ENCODE measurements at places on chromosomes 5 and 9.

DNA sequence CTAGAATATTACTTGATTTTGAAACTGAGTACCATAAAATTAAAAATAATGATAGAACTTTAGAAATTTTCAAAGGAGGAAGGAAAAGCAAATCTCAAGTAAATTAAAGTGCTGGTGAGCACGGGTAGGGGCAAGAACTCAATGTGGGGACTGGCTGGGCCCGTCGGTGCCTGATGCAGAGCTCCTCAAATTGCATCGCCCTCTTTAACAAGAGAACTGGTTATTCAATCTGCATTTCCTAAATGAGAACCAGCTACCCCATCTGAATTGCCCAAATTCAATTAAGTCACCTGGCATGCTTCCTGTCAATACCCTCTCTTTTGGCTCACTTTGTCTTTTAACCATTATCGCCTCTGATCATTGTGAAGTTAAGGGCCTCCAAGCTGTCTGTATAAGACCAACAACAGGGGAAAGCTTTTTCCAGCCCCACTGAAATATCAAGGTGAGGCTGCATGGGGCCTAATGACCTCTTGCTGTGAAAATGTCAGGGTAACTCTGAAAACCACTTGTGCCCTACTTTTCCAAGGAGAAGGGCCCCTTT lies 316.7 kb downstream of the SLIT3 start:
- DNase-seq = no peak

GRCh38 chr5:142597546-142598337 lies 88.1 kb downstream of the FGF1 start:
- DNase-seq = no peak

DNA sequence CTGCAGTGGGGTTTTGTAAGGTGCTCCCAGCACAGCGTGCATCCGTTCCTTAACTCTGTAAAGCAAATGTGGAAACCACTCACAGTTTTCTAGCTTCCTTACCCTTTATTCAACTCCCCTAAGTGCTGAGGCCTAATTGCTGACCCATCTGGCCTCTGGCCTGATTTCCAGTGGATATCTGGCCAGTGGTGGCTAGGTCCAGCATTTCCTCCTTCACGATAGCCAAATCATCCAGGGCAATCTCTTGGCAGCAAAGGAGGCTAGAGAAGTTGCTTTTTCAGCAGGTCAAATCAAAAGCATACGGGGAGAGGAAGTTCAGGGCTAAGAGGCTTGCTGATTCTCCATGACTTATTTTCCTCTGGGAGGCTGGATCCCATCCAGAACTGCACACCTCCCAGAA lies 286.3 kb upstream of the VLDLR start:
- DNase-seq = no peak

- peak; percentile 47 for DNase-seq
Observed at GRCh38 chr9:17744786-17745185, 165.9 kb downstream of the SH3GL2 start.

- DNase-seq = no peak
Observed at GRCh38 chr5:119420169-119420568, 32.1 kb upstream of the HSD17B4 start.

GRCh38 chr5:59479086-59479485 lies 414.4 kb downstream of the PDE4D start:
- no peak for DNase-seq

DNA sequence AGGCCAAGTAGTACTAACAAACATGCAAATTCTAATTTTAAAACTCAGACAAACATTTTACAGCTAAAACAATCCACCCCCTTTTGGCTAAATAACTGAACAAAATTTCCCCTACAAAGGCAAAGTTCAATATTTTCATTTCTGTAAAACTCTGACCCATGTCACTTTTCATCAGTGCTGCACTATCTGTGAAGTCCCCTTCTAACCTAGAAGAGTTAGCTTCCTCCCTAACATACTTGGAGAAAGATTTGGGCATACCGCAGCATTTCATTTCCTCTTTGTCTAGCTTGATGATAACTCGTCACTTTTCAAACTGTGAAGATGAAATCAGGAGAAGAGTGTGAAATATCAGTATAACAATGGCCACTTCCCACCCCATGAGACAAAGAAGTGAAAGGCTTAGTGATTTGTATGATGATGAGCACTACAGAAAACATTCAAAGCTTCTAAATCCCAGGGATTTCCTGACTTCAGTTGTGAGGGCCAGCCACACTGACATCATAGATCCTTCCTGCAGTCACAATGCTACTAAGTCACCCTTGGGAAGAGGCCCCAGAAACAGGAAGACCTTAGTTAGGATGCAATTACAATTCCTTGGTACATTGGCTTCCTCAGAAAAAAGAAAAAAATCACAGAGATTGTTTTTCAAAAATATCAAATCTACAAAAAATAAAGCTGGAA lies at the start of gene FAM81B:
Gene FAM81B, plus strand, starts transcription at position 555 of the 681 bp plus-strand sequence. Its CDS starts 24 bp downstream, at position 579.
- no peak for DNase-seq

- no peak for DNase-seq
Observed at GRCh38 chr5:71632168-71632567, 45.0 kb downstream of the MCCC2 start.

DNA sequence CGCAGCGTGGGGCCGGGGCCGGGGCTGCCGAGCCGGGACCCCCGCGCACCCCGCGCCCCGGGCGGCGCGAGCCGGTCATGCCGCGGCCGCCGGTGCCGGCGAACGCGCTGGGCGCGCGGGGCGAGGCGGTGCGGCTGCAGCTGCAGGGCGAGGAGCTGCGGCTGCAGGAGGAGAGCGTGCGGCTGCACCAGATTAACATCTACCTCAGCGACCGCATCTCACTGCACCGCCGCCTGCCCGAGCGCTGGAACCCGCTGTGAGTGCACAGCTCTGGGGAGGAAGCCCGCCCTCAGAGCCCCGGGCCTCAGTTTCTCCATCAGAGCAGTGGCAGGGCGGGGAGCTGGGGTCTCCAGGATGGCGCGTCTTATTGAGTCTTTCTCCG lies 335 bp downstream of the GALNT12 start:
- no peak for DNase-seq

- no peak for DNase-seq
Observed at GRCh38 chr9:74277532-74277931, 219.6 kb upstream of the RORB start.

DNA sequence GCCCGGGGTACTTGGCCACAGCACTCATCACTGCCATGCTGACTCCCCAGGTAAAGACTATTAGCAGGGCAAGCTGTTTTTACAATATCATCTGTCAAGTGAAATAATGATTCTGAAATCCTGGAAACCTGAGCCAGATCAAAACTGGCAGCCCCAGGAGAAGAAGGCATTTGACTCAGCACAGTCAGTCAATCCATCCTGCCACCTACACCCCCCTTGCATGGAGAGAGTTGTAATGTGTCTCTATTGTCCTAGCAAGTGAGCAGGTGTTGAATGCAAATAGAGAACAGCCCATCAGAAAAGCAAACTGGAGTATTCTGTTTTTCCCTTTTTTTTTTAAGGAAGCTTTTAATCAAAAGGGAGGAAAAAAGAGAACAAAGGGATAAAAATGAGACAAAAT lies 291.2 kb downstream of the BRINP1 start:
- DNase-seq = no peak

DNA sequence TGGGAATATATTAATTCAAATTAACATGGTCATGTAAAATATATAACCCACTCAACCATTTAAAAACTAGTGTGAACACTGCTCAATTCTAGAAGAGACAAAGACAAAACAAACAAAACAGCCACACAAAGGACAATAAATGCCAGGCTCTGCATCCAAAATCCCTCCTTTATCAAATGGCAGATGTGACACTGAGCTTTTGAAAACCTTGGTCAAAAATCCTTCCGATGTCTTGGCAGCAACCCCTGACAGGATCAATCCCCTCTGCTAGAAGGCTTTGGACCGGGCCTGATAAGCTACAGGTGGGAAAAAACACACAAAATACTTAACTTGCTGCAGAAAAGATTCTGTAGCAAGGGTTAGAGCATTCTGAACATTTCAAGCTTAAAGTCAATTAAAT lies 61.5 kb downstream of the ZFR start:
- DNase-seq = no peak

GRCh38 chr5:161089569-161089968 lies 237.6 kb upstream of the ATP10B start:
- DNase-seq = no peak

DNA sequence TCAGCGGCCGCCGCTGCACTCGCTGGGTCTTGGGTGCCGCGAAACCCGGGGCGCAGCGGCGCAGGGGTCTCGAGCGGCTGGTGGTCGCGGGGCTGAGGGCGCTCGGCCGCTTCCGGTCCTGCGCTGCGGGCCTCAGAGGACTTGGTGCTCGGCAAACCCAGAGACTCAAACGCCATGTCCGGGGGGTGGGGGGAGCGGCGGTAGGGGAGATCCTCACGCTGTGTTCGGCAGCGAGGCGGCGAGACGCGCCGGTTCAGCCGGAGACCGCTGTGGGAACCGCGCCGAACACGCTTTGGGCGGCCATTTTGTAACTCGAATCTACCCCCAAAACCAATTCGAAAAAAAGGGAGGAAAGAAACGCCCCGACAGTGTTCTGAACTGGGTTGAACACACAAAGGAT lies 317.5 kb upstream of the CDH18 start:
- DNase-seq = no peak

- DNase-seq = no peak
Observed at GRCh38 chr5:131639148-131639547, 4.1 kb upstream of the RAPGEF6 start.

DNA sequence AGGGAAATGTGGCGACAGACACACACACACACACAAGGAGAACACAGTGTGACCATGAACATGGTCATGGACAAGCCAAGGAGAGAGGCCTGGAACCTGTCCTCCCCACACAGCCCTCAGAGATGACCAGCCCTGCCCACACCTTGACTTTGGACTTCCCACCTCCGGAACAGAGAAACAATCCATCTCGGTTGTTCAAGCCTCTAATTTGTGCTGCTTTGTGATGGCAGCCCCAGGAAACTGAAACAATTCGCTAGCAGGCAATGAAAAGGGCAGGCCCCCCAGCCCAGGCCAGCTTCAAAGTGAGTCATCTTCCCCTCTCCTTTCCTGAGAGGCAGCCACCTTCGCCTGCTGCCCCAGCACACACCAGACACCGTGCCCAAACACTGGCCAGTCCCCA lies 47.7 kb downstream of the NSUN2 start:
- no peak for DNase-seq

- DNase-seq = no peak
Observed at GRCh38 chr9:127034691-127035090, 87.7 kb downstream of the ANGPTL2 start.

- DNase-seq = no peak
Observed at GRCh38 chr5:141858079-141858765, 20.0 kb downstream of the PCDH1 start.

DNA sequence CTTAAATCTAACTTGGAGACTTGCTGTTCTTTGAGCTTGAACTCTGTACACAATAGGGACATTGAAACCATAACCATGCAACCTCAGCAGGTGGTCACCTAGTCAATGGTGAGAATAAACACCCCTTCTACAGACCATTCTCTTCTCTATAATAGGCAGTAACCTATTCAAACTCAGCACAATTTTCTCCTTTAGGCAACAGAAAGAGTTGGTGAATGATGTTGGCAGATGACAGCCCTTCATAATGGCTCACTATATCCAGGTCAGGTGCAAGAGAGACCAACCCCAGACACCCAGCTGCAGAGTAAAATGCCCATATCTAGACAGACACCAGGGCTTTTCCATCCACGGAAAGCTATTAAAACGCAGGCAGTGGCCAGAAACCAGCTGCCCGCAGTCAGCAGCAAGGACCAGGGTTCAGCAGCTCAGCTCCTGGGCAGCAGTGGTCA lies 106.7 kb downstream of the SERINC5 start:
- no peak for DNase-seq

DNA sequence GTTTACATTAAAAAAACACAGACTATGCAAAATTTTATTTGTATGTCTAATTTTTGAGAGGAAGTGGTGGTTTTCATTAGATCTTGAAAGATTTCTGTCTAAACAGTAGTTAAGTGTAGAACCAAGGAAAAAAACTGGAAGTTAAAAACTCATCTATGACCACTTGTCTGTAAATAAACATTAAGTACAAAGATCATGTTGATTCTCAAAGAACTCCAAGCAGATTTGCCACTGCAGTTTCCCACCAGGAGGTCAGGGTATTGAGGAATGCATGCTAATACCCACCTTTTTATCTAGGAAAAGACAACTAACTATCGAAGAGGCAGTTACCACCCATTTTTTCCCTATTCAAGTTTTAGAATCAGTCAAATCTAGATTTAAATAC lies 1.9 kb downstream of the STOM start:
- no peak for DNase-seq

DNA sequence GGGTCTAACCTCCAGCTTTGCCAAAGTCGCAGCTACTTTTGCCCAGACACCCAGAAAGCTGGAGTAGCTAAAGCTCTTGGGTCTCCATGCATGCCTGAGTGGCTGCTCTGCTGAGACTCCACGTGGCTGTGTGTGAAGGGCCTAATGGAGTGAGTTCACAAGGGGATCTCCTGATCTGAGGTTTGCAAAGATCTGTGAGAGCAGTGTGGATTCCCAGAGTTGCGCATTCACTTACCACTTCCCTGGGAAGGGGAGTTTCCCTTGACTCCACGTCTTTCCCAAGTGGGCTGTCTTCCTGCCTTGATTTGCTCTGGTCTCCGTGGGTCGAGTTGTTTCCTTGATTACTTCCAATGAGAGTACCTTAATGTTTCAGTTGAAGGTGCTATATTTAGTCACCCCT lies 17.6 kb upstream of the CDKN2B start:
- DNase-seq = no peak

DNA sequence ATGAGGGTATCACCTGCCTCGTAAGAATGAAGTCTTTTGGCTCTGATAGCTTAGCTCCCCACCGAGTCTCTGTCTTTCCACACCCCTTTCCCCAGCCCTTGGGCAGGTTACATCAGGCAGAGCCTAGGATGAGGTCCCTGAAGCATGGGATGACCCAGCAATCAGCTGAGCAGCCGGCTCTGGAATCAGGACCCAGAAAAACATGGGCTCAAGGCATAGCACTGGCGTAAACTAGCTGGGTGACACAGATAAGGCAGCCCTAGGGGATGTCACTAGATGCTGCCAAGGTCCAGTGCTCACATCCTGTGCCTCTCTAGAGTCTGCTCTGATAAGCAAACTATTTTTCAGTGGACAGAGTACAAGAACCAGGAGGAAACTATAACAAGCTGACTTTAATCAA lies 26.6 kb downstream of the IDNK start:
- no peak for DNase-seq

- no peak for DNase-seq
Observed at GRCh38 chr9:76161541-76161940, 232.7 kb downstream of the RFK start.

- DNase-seq = no peak
Observed at GRCh38 chr5:80068246-80068636, 33.1 kb downstream of the THBS4 start.

- no peak for DNase-seq
Observed at GRCh38 chr9:128823903-128824406, 5.6 kb downstream of the SPOUT1 start.

DNA sequence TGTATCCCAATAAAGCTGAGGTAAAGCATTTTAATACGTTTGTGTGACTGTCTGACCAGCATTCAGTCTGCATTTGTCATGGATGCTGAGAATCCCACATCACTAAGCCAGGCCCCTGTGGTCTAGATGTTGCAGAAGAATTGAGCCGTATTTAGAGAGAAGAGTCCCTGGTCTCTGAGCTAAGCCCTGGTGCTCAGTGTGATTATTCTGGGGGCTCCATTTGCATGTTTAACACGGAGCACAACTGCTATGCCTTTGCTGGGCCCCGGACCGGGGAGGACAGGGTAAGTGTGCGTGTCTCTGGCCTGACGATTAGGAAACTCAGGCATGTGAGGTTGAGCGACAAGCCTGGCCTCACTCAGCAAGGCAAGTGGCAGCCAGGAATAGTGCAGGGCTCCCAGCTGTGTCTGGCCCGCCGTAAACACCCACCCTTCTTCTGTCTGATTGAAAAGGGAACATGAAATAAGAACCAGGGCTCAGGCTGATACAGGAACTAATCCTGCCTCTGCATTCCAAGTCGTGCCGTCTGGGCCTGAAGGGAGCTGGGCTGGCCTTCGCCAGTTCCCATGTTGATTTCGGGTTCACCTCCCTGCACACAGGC lies 22.3 kb downstream of the FAM78A start:
- no peak for DNase-seq
